ENCODE measurements at places on chromosomes 11 and 22.

GRCh38 chr11:116792144-116792868, 627 bp upstream of the APOA5 start:
- no peak for DNase-seq
- H3K36me3 ChIP-seq, result no peaks in the 10 kb centered on the region
- peaks cover 14% of the 10 kb centered on the region for H3K4me1 ChIP-seq
- no peak overlapping the region for H3K4me3 ChIP-seq

DNA sequence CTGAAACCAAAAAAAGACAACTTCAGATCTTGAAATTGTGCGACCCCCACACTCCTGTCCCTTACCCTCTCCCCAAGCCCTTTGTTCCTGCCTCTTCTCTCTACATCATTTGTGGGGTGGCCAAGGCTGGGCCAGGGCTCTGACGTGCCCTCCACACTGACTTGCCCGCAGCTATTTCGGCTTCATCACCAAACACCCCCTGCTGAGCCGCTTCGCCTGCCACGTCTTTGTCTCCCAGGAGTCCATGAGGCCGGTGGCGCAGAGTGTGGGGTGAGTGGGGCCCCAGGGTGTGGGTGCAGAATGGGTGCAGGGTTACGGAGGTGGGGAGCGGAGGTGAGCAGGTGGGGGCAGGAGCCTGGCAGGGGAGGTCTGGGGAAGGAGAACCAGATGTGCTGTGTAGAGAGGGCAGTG, 9.5 kb downstream of the MAPK8IP2 start:
- H3K27me3 ChIP-seq, result peaks cover 4% of the 10 kb centered on the region
- DNase-seq, result no peak
- no peaks in the 10 kb centered on the region for H3K36me3 ChIP-seq
- H3K4me1 ChIP-seq, result peaks cover 5% of the 10 kb centered on the region
- H3K4me3 ChIP-seq, result no peak overlapping the region

DNA sequence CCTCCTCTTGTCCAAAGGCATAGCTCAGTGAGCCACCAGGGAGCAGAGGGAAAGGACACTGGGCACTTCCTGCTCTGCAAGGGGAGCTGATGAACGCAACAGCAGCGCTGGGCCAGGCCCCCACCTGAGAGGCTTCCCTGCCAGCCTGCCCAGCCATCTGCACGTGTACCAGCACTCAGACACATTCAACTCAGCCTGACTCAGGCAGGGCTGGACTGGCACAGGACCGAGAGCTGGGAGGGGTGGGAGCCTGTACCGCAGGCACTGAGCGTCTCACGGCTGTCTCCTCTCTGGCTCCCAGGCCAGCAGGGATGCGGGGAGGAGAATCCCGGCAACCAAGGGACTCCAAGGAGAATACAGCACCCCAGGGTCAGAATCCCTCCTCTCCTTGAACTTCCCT, 411.8 kb downstream of the CTTN start:
- peaks cover 5% of the 10 kb centered on the region for H3K4me1 ChIP-seq
- H3K27ac ChIP-seq, result no peak overlapping the region
- no peaks in the 10 kb centered on the region for H3K27me3 ChIP-seq
- H3K4me3 ChIP-seq, result no peak overlapping the region
- peaks cover 5% of the 10 kb centered on the region for H3K36me3 ChIP-seq

DNA sequence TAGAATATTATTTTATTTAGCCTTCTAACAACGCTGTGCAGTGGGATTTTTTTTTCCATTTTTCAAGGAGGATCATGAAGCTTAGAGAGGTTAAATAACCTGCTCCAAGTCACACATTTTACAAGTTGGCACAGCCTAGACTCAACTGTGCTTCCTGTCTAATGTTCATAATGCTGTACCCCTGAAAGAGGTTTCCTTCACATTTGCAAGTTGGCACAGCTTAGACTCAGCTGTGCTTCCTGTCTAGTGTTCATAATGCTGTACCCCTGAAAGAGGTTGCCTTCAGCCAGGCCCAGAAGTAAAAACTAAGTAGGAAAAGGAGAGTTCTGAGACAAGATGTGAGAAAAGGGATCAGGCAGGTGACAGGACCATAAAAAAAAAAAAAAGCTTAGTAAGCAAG, 7.9 kb upstream of the HEPACAM start:
- H3K36me3 ChIP-seq, result no peaks in the 10 kb centered on the region
- H3K27ac ChIP-seq, result no peak overlapping the region

All from type B pancreatic cell (in vitro differentiated cells).